ENCODE measurements at places on chromosomes 12 and 14.

DNA sequence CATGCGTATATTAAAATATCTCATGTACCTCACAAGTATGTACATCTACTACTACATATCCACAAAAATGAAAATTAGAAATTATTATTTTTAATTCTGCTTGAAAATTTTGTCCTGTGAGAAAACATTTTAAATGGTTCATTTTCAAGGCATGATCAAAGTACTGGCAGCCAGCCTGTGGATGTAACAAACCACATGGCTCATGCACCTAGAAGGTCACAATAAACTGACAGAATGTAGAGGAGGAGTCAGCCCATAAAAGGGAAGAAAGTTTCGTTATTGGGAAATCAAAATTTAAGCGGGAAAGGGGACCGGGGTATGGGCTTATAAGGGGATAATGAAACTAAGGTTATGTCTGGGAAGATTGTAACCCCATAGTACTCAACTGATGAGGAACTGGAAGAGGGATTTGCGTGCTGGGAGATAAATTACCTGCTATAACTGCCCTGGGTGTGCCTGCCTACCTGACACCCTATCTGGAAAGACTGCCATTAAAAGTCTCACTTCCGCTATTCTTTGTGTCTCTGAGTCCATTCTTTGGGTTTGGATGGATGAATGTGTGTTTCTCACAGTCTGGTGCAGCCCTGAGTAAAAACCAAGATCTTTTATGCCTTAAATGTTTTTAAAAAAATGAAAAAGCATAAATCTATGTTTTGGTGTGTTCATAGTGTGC lies 62.2 kb upstream of the PCED1B start:
- DNase-seq: no peak

- no peak for DNase-seq
These were observed 19.9 kb downstream of the SH2B3 start for GRCh38 chr12:111425655-111426054.

DNA sequence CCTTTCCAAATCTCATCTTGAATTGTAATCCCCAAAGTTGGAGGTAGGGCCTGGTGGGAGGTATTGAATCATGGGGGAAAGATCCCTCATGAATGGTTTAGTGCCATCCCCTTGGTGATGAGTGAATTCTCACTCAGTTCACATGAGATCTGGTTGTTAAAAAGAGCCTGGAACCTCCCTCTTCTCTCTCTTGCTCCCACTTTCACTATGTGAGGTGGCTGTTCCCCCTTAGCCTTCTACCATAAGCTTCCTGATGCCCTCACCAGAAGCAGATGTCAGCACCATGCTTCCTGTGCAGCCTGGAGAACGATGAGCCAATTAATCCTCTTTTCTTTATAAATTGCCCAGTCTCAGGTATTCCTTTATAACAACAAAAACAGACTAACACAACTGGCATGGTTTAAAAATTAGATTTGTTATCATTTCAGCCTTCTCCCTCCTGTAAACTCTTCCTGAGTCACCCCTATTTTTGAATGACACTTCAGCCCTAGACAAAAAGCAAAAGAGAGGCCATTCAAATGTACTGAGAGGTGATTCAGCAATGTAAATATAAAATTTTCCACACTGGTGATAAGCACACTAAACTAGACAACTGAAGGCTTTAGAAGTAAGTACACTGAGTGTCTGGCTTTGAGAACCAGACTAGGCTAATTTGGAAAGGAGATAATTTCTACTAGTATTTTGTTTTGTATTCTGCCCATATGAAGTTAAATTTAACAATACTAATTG lies 212.1 kb upstream of the ABCD2 start:
- DNase-seq: no peak

- DNase-seq: no peak
These were observed 59.1 kb downstream of the ATP23 start for GRCh38 chr12:58000499-58000898.

DNA sequence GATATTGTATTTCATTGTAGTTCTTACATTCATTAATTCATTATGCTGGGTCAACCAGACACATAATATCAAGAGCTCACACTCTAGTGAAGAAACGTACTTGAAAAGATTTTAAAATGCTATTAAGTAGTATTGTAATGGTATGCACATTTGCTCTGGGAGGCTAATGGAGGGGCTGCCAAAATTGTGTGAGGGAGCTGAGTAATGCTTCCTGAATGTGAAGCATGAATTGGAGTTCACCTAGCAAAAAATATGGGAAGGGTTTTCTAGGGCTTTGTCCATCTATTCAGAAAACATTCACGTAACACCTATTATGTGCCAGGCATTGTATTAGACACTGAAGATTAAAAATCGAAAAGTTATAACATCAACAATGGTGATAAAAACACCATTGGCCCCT lies 403.8 kb upstream of the PDE3A start:
- no peak for DNase-seq

DNA sequence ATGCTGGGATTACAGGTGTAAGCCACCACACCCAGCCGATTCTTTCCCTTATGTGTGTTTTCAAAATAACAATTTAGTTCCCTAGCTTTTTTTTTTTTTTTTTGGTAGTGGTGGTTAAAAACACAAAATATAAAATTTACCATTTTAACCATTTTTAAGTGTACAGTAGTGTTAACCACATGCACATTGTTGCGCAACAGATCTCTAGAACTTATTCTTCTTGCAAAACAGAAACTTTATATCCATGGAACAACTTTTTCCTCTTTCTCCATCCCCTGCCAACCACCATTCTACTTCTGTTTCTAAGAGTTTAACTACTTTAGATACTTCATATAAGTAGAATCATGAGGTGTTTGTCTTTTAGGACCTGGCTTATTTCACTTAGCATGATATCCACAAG lies 1.1 kb upstream of the NDUFA12 start:
- DNase-seq: no peak

DNA sequence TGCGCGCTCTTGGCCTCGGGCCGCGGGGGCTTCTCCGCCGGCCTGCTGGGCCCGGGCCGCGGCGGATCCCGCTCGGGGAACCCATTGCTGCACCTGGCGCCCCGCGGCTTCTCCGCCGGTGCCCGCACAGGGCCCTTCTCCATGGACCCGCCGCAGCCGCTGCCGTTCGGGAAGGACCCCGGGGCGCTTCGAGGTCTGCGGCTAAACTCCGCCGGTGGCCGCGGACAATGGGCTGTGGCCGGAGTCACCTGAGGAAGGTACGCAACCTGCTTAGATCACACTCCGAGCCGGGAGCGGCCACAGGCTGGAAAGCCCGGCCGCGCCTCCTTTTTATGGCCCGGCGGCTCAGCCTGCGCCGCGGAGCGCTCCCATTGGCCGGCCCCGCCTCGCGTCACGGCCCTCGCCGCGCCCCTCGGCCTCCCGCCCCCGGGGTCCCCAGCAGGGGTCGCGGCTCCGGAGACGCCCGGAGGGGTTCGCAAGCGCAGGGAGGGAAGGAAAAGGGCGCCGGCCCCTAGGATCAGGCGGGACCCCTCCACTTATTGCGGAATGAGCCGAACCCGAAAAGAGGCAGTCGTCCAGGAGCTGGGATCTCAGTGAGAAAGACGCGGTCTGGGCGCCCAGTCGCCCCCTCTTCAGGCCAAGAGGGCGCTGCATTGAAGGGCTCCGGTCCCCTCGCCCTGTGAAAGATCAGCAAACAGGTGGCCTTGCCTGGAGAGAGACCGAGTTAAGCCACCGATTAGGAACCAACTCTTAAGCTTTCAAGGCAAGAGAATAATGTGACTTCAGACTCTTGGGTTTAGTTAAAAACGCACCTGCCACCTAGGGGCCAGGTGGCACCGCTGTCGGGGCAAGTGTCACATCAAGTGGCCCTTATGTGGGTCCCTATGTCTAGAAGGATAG lies at the start of gene GCH1:
GCH1 (minus strand) TSS at position 306 of the 900 bp plus-strand sequence; CDS start at position 143, 163 bp downstream.
- DNase-seq: peak; percentile 88

GRCh38 chr12:68236421-68237059 lies 10.9 kb upstream of the IL26 start:
- DNase-seq: no peak

DNA sequence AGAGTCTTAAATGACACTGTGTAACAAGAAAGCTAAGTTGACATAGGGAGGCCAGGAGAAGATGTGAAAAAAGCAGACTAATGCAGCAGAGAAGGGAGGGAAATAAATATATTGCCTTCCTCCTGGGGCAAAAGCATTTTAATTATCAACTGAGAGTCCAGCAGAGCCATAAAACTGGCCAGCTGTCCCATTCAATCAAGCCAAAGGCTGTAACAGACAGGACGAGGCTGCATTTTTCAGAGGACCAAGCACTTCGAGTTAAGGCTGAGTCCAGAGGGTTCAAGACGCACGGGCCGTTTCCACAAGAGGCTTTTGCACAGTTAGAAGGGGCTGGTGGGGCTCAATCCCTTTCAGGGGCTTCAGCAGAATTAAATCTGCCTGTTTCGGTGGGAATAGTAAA lies 20.4 kb downstream of the MAP3K9 start:
- peak; percentile 39 for DNase-seq

GRCh38 chr12:75900781-75901254 lies 130.8 kb downstream of the PHLDA1 start:
- DNase-seq: peak; percentile 59

- no peak for DNase-seq
These were observed 2.6 kb downstream of the NOC4L start for GRCh38 chr12:132146772-132147422.

GRCh38 chr14:77976591-77976990 lies 176.7 kb downstream of the ADCK1 start:
- DNase-seq: no peak

DNA sequence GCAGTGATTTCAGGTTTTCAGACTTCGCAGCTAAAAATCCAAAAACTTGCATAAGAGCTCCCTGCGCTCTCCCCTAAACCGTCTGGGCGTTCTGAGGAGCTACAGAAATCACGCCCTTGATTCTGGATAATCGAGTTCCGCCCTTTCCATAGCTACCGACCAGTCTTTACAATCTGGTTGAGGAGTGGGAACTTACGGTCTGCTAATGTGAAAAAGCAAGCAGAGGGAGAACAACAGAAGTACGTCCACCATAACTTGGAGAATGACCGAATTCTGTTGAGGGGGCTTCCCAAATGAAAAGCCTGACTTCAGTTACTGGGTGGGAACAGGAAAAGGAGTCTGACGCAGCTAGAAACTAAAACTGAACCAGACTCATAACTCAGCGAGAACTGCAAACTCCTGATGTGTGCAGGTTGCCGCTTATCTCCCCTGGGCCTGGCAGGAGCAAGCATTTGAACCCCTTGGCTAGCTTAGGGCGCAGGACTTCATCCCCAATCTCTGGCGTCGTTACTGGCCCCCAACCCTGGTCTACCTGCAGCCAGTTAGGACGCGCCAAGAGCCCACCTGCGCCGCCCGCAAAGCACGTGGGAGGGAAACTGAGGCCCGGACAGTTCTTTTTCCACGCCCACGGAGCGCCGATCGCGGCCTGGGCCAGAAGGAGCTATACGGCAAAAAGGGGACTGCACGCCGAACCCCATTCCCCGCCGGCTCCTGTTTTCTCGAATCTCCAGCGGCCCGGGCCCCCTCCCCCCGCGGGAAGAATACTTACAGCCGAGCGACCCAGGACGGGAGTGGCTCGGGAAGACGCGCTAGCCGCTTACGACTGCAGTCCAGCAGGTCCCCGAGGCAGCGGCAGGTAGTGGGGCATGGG lies 838 bp downstream of the LRIG3 start:
- peak; percentile 81 for DNase-seq

- DNase-seq: peak; percentile 75
These were observed 135.3 kb downstream of the NTF3 start for GRCh38 chr12:5567016-5567725.

Data from retina (tissue), 1 donor.